ENCODE measurements at places on chromosomes 1 and 21.

DNA sequence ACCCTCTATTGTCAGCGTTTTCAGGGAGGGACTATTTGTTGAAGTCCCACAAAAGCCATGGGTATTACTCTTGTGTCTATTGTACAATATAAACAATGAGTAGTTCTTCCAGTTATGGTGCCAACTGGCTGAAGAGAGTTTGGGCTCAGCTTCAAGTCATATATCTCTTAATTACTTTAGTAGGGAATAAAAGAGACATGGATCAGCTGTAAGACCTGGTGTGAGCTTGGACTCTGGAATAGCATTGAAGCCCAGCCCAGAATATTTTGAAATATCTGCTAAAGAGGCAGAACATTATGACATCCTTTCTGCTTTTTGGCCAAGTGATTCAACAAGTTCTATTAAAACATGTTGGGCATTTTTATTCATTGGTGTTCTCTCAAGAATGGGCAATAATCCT lies 224.9 kb downstream of the BACH1 start:
- no peak for DNase-seq

GRCh38 chr21:45869121-45870007 lies 112.2 kb upstream of the COL6A1 start:
- DNase-seq: no peak

DNA sequence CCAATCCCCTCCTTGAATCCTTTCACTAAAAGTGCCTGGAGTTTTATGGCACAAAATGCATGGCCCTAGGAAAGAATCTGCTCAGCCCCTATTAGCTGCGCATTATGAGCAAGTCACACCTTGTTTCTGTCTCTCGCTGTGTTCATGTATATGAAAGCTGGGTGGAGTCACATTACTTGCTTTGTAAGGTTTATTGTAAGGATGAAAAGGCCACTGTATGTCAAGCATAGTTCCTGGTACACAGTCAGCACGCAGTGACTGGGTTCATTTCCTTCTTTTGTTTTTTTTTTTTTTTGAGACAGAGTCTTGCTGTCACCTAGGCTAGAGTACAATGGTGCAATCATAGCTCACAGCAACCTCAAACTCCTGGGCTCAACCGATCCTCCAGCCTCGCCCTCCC lies 6.7 kb upstream of the SLC9A1 start:
- no peak for DNase-seq

DNA sequence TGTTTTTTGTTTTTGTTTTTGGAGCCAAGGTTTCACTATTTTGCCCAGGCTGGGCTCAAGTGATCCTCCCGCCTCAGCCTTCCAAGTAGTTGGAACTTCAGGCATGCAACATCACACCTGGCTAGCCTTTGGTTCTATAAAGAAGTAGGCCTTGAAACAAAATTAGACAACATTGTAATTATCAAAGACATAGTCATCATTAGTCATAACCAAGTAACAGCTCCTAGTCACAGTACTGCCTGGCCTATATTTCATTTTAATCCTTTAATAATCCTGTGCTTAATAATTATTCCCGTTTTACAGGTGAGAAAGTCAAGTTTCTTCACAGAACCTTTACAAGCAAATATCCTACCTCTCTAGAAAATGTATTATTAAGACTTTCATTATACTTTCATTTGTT lies 52.3 kb upstream of the TBX15 start:
- DNase-seq: no peak

GRCh38 chr1:58763214-58763613 lies 20.6 kb downstream of the JUN start:
- DNase-seq: no peak

- DNase-seq: no peak
Observed at GRCh38 chr1:205633421-205633976, 1.7 kb upstream of the ELK4 start.

- DNase-seq: no peak
Observed at GRCh38 chr1:214386747-214387146, 105.8 kb downstream of the SMYD2 start.

DNA sequence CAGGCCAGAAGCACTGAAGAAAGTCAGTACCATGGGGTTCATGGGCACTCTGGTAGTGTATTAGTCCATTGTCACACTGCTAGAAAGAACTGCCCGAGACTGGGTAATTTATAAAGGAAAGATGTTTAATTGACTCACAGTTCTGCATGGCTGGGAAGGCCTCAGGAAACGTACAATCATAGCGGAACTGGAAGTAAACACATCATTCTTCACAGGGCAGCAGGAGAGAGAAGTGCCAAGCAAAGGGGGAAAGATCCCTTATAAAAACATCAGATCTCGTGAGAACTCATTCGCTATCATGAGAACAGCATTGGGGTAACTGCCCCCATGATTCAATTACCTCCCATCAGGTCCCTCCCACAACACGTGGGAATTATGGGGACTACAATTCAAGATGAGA lies 20.2 kb upstream of the ROR1 start:
- DNase-seq: no peak

- peak; percentile 47 for DNase-seq
Observed at GRCh38 chr1:235923466-235924021, 56.8 kb upstream of the LYST start.

DNA sequence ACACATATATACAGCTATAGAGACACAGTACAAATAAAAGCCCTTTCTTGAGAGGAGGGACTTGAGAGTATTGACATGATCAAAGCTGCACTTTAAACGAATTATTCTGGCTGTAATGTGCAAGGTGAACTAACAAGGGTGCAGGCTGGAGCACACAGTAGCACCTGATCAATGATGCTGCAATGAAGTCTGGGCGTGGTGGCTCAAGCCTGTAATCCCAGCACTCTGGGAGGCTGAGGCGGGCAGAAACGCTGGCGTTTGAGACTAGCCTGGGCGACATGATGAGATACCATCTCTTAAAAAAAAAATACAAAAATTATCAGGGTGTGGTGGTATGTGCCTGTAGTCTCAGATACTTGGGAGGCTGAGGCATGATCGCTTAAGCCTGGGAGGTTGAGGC lies 14.1 kb upstream of the CTH start:
- no peak for DNase-seq

DNA sequence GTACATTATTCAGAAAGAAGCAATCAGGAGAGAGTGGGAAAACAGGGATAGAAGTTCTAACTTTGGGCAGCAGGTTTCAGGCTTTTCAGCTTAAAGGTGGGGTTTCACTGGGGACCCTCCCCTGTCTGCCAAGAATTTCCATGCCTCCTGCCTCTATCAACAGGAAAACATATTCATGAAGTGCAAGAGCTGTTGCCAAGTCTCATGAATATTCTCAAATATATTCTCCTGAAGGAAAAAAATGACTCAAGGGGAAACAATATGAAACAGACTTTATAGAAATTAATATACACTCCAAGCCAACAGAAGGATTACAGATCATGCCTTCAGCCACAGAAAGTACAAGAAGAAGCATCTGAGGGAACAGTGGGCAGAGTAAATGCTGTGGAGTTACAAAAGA lies 713.3 kb upstream of the ADAMTS5 start:
- DNase-seq: no peak
